ENCODE measurements at places on chromosomes 2 and 18. TPM values are rescaled to one million over a fixed set of nuclear protein-coding genes. Genes with fewer than 3 reads are reported as not detected.

The MARS2 gene
- total RNA-seq = 7.9 TPM

The CABYR gene
- 0.45 TPM for total RNA-seq

The DTNA gene
- total RNA-seq = 177 TPM

The SH3RF3 gene
- 9.0 TPM for total RNA-seq

The TTL gene
- 49.8 TPM for total RNA-seq

GRCh38 chr2:222703886-222704285 is 32.4 kb downstream of the MOGAT1 start:
- no peak for DNase-seq

DNA sequence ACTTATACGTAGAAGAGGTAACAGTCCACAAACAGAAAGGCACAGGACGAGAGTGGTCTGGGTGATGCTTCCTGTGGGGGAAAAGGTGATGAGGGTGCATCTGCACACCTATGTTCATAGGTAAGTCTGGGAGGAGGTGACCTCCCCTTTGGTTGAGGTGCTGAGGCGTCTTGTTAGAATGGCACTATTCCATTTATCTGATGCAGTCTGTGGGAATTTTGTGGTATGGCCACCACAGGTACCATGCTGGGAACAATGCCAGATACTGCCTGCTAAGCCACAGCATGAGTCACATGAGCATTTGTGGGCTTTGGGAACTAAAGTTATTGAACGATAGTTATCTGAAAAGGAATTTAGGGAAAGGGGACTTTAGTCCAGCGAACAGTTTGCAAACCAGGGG is 27.9 kb downstream of the IL37 start:
- no peak for DNase-seq

- DNase-seq = no peak
These were observed 273.6 kb downstream of the ETAA1 start for GRCh38 chr2:67670747-67671183.

DNA sequence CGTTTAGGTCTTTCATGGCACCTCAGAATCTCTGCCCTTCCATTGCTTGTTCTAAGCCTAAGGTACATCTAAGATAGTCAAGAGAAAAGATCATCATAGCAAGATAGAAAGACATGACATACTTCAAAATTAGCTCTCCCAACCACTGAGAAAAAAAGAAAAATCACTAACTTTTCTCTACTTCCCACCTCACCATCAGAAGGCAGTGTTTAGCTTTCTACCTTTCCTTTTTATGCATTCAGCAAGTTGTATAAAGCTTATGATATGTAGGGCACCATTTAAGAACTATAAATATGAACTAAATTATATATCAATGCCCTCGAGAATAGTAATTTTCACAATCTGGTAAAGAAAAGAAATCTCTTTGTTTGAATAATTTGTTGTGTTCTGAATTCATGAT is 331.8 kb upstream of the VWC2L start:
- DNase-seq = no peak

DNA sequence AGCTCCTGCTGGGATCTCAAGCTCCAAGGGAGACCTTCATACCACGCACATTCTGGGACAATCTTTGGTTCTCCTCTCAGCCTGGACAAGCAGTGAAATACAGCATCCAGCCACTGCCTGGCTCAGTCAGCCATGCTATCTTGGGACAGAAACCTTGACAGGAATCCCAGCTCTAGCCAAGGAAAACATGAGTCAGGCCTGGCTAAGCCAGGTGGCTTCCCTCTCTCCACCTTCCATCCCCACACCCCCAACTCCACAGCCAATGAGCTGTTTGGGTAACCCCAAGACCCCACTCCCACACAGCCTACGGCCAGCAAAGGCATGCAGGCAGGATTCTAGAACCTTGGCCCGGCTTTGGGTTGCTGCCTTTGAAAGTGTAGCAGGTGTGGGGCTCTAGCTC is 64.9 kb downstream of the MCFD2 start:
- DNase-seq = no peak

- peak; percentile 45 for DNase-seq
These were observed 16.2 kb downstream of the INPP4A start for GRCh38 chr2:98460573-98461497.

GRCh38 chr18:54671291-54671881 is 80.3 kb downstream of the DYNAP start:
- no peak for DNase-seq

DNA sequence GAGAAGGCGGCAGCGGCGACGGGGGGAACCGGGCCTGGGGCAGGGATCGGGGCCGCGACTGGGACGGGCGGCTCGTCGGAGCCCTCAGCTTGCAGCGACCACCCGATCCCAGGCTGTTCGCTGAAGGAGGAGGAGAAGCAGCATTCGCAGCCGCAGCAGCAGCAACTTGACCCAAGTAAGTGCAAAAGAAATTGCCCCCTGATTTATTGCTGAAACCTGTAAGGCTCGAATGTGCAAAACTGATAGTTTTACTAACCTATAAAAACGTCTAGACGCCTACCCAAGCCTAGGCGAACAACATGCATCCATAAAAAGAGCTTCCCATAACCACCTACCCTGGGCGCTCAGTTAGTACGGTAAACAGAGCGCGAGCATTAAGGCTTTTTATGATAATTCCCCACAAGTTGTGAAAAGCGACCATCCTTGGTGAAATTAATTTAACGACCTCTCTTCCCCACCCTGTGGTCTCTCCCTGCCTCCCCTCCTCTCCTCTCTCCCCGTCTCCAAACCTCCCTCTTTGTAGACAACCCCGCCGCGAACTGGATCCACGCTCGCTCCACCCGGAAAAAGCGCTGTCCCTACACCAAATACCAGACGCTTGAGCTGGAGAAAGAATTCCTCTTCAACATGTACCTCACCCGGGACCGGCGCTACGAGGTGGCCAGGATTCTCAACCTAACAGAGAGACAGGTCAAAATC is 1.0 kb downstream of the HOXD9 start:
- DNase-seq = no peak

DNA sequence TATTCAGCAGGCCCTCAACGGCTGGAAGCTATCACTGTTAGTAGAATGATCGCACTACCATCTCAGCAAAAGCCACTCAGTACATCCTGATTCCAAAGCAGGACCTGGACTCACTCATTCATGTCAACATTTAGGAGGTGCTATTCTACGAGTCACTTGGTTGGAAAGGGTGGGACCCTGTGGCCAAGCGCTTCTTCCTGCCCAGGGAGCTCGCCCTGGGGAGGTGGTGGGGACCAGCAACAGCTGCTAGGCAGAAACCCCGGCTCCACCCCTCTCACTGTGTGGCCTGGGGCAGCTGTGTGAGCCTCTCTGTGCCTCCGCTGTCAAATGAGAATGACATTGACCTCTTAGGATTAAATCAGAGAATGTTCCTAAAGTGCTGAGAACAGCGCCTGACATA is 231.4 kb downstream of the EIPR1 start:
- no peak for DNase-seq
